ENCODE measurements at places on chromosomes 16 and 17.

- no peak for DNase-seq
These were observed 3.4 kb downstream of the ZNF688 start for GRCh38 chr16:30567991-30568638.

- DNase-seq: no peak
These were observed at the start of gene NOG for GRCh38 chr17:56593646-56594319. NOG (plus strand) TSS chr17:56593699; CDS start chr17:56594224, 525 bp downstream.

DNA sequence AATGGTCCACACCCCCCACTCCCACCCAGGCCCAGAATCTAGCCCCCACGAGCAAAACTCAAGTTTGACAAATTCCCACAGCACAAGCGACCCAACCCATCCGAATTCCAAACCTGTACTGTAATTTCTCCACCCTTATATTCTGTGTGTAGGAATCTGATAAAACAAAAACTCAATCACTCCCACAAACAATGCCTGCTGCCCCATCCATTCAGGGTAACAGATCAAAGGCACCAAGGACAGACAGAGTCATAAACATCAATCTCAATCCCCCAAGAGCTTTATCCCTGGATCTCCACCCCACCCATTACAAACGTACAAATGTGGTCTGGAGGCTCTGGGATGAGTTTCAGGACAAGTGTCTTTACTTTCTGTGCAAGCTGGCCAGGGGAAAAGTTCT, 157.8 kb downstream of the AXIN2 start:
- DNase-seq: no peak

DNA sequence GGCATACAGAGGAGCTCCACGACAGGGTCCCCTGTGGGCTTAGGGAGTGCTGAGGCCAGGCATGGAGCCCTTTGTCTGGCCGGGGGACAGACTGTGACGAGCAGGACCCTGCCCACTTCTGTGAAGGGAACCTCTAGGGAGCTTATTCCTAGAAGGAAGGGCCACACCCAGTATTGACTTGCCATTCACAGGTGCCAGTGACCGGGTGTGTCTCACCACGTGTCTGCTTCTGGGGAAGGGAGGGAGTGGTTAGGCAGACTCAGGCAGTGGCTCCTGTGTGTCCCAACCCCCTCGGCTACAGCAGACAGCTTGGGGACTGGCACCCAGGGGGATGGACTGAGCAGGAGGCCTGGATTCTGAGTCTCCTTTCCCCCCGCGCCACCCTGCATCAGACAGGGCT, 57.2 kb downstream of the SOCS1 start:
- DNase-seq: no peak

- no peak for DNase-seq
These were observed 7.4 kb downstream of the SCARF1 start for GRCh38 chr17:1638171-1638590.

DNA sequence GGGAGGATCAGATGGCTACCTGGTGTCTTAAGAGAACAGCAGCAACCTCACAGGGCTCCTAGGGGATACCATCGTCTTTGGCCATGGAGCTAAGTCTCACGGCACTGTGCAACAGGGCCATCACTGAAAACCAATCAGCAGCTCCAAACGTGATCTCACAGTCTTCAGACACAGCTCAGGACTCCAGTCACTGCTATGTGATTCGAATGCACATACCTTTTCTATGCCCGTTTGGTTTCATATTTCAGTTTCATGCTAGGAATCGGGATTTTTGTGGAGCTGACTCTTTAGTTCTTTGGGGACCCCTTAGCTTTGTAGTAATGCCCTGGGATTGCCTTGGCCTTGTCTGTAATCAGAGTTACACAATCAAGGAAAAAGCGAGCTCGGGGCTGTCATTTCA, 162.8 kb upstream of the CDH11 start:
- DNase-seq: no peak

GRCh38 chr17:77437017-77437416, 296.2 kb downstream of the SEC14L1 start:
- no peak for DNase-seq

- DNase-seq: no peak
These were observed 20.4 kb downstream of the MEAK7 start for GRCh38 chr16:84483882-84484565.

GRCh38 chr16:51163366-51163765, 12.3 kb upstream of the SALL1 start:
- no peak for DNase-seq

GRCh38 chr17:72146371-72146770, 25.6 kb downstream of the SOX9 start:
- no peak for DNase-seq
